ENCODE measurements at places on chromosomes 7 and 10. TPM values are rescaled to one million over a fixed set of nuclear protein-coding genes. Genes with fewer than 3 reads are reported as not detected.

- no peak overlapping the region for H3K4me3 ChIP-seq
- H3K4me1 ChIP-seq, result no peaks in the 10 kb centered on the region
- no peak for DNase-seq
Observed at GRCh38 chr7:100141555-100141949, 7.2 kb upstream of the LAMTOR4 start.

DNA sequence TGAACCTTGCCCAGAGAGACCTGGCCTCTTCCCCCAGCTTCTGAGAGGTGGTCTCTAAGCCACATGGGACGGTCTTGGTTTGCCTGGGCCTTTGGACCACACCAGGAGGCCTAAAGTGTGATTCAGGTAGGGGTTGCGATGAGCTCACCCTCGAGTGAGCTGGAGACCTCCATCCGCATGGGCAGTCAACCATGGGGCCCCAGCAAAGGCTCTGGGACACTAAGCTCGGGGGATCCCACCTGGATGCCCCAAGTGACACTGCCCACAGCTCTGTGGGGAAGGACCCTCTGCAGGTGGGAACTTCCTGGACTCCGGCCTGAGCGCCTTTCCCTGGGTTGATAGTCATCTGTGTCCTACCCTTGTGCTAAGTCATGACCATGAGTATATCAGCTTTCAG lies 57.1 kb upstream of the FAM20C start:
- no peaks in the 10 kb centered on the region for H3K36me3 ChIP-seq
- no peaks in the 10 kb centered on the region for H3K27me3 ChIP-seq
- H3K4me1 ChIP-seq, result no peaks in the 10 kb centered on the region
- no peak overlapping the region for H3K27ac ChIP-seq

DNA sequence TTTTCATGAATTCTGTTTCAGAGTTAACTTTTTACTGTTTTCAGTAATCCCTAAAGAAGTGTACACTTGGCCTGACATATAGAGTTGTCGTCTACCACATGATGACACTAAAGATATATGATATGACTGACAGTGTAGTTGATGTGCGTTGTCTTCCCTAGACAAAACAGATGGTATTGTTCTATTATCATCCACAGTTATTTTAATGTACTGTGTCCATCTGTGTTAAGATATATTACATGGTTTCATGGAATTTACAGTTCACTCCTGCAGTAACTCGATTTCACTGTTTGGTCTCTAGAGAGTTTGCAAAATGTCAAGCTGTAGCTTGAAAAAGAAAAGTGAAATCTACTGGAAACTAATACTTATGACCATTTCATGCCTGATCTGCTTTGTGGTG lies 18.1 kb downstream of the FOXP2 start:
- no peaks in the 10 kb centered on the region for H3K36me3 ChIP-seq
- no peak for DNase-seq
- H3K27me3 ChIP-seq, result no peaks in the 10 kb centered on the region
- no peaks in the 10 kb centered on the region for H3K4me1 ChIP-seq
- no peak overlapping the region for H3K27ac ChIP-seq
- no peak overlapping the region for H3K4me3 ChIP-seq

- no peak overlapping the region for H3K27ac ChIP-seq
- peaks cover 4% of the 10 kb centered on the region for H3K4me1 ChIP-seq
- DNase-seq, result no peak
- no peak overlapping the region for H3K4me3 ChIP-seq
- no peaks in the 10 kb centered on the region for H3K36me3 ChIP-seq
Observed at GRCh38 chr7:68684246-68684839, 913.9 kb upstream of the AUTS2 start.

DNA sequence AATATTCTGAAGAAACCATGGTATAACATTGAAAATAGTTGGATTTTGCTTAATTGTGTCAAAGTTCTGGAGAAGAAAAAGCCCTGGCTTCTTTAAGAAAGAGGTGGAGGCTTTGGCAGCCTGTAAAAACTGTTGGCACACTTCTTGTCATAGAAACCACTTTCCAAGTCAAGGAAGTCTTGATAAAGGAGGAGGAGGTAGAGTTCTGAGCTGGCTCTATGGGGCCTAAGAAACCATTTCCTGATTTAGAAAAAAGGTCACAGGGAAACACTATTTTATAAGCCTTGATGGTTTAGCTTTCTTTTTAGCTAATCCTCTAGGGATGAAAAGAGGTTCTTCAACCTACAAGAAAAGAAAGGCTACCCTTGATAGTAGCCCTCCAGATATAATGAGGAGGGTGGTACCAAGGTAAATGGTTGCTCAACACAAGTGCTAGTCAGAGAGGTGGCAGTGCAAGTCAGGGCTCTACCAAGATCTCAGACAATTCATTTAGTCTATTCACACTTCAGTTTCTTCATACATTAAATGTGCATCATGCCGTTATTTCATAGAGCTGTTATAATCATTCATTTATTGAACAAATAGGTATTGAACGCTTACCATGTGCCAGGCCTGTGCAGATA lies 346.9 kb downstream of the RNLS start:
- H3K27ac ChIP-seq, result no peak overlapping the region
- no peak overlapping the region for H3K4me3 ChIP-seq
- H3K4me1 ChIP-seq, result no peaks in the 10 kb centered on the region
- no peaks in the 10 kb centered on the region for H3K36me3 ChIP-seq
- no peaks in the 10 kb centered on the region for H3K27me3 ChIP-seq

WDR86 gene
- 89.8 TPM for total RNA-seq
